ENCODE measurements at places on chromosomes 4 and X. TPM values are rescaled to one million over a fixed set of nuclear protein-coding genes. Genes with fewer than 3 reads are reported as not detected.

DNA sequence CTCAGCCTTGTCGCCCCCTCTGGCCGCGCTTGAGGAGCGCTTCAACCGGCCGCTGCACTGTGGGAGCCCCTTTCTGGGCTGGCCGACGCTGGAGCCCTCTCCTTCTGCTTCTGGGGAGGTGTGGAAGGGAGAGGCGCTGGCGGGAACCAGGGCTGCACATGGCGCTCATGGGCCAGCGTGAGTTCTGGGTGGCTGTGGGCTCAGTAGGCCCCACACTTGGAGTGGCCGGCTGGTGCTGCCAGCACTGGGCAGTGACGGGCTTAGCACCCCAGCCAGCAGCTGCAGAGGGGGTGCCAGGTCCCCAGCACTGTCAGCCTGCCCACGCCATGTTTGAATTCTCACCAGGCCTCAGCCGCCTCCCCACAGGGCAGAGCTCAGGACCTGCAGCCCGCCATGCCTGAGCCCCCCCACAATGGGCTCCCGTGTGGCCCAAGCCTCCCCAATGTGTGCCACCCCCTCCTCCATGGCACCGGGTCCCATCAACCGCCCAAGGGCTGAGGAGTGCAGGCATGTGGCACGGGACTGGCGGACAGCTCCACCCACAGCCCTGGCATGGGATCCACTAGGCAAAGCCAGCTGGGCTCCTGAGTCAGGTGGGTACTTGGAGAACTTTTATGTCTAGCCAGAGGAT lies 615.2 kb downstream of the TRIML1 start:
- no peak for DNase-seq

- no peak for DNase-seq
These were observed 161.9 kb upstream of the GPRIN3 start for GRCh38 chr4:89469516-89469915.

DNA sequence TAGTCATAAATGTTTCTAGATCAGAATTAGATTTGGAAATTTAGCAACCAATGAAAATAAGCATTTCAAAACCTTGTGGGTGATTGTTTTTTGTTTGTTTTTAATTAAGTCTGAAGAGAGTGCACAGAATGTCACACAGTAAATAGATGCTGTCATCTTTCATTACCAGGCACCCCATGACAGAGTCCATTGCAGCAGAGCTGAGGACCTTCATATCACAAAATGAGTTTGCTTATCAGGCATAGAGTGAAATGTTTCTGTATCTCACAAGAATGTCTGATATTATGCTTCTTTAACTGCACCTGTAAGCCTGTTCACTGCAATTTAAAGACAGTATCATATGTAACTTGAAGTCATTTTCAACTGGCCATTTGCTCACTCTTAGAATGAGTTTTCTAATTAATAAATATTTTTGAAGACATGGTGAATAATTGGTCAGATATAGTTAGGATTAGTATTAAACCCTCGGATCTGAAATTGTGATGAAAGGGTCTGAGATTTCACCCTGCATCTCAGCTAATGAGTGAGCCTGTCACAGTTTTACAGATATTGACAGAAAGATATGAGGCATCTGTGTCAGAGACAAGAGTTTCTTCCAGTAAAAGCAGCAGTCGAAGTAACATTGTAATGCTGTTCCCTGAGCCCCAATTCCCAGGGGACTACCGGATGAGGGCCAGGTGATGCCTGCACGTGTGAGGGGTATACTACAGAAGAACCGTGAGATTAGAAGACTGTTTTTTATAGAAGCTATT lies 416.4 kb downstream of the CCSER1 start:
- DNase-seq: no peak

DNA sequence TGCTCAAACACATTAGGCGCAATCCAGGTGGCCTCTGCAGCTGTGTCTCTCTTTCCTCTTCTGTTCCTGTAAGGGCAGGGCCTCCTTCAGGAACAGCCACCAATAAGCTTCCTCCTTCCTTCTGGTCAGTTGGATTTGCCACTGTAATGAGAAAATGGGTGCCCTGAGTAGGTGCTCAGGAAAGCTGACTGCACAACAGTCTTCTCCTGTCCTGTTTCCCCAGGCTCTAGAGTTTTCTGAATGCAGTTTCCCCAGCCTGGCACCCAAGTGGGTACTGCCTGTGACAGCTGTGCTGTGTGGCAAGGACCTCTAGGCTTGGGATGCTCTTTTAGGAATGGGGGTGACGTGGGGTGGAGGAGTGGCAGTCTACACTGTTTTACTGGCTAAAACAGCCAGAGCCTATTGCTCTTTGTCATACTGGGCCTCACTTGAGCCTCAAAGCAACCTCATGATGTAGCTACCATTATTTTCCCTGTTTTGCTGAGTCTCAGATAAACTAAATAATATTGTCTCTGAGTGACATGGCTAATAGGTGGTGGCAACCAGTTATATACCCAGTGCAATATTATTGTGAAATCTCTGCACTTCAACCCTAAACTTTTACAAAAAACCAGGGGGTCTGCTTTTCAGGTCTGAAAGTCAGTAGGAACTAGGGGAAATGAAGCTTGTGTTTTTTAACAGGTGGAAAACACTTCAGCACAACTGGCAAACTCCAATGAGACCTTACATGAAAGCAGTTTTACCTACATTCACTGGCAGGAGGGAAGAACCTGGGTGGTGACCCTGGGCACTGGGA lies 1.2 kb downstream of the CXCL2 start:
- no peak for DNase-seq

DNA sequence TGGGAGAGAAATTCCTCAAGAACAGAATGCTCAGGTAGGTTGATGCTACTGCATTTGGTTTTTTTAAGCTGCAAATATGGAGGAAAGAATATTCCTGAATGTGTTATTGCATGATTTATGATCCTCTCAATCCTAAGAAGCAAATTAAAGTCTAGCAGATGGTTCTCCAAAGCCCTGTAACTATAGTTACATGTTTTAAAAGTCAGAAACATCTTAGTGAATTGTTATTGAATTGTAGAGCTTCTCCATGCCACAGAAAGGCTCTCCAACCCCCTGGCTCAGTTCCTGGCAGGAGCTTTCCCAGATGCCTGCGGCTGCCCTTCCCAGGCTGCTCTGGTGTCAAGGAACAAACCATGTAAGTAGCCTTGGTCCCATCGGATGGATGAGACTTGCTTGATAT lies 227.8 kb upstream of the GATB start:
- no peak for DNase-seq

DNA sequence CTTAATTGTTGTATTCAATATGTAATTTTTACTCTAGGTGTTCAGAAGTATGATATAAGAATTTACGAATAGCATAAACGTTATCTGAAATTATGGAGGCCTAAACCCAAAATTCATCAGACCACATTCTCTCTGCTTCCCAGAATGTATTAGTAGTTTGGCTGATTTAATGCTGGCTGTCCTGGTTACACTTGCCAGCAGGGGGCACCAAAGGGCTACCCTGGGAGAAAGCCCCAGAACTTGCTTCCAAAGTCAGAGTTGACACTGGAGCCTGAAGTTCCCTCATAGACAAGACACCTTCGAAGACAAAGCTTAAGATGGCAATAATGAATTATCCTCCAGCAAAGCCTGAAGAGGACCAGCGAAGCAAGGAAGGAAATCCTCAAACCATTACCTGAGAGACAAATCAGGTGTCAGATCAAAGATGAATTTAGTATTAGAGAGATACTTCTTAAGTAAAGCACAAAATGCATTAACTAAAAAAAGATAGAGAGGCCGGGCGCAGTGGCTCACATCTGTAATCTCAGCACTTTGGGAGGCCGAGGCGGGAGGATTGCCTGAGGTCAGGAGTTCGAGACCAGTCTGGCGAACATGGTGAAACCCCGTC lies 11.3 kb upstream of the ANOS1 start:
- DNase-seq: no peak

GRCh38 chrX:103886624-103887023 lies 54.6 kb upstream of the RAB9B start:
- no peak for DNase-seq

DNA sequence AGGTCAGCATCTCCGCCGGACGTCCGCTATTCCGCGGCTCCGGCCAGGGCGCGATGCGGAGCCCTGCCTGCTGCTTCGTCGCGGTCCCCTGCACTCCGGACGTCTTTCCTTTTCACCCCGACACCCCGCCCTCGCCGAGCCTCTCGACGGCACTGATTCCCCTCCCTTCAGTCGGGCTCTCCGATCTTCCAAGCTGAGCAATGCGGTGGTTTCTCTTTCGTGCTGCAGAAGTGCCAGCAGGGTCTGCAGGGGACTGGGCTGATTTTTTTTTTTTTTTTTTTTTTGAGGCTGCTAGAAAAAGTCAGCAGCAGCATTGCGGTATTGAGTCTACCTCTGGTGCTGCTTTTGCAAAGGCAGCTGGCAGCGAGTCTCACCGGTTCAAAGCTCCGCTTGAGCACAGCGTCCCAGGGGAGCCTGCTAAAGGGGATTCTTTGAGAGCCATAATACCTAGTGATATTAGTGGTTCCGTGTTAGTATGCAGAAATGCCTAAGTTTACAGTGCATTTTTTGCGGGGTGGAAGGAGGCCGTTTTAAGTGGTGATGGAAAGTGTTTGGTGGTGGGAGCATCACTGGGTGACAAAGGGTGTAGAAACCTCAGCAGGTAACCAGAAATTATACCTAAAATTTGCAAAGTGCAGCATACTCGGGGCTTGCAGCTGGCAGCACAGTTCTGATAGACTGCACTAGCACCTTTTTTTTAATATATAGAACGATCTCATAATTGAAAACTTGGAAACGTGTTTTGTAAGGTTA lies 969 bp downstream of the STIM2 start:
- DNase-seq: peak; percentile 86

DNA sequence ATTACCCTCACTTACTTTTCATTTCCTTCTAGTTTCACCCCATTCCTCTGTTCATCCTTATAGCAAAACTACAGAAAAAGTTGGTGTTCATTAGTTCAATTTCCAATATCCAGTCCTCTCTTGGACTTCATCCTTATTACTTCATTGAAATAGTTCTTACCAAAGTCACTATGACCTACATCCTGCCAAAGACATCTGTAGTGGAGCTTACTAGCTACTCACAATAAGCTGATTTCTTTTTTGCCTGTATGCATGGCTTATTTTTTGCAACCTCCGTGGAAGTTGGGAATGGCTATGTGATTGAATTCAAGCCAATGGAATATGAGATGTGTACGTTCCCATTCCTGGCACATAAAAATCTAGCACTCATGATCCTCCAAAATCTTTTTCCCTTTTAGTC lies 4.6 kb upstream of the CDKL2 start:
- DNase-seq: no peak

- no peak for DNase-seq
These were observed 42.3 kb upstream of the ANK2 start for GRCh38 chr4:113007151-113007550.

GRCh38 chr4:93749292-93749761 lies 79.2 kb upstream of the ATOH1 start:
- DNase-seq: no peak

- no peak for DNase-seq
These were observed 185.6 kb downstream of the IQCM start for GRCh38 chr4:149630064-149630463.

- no peak for DNase-seq
These were observed 385.2 kb downstream of the GASK1B start for GRCh38 chr4:157787618-157788017.

- DNase-seq: no peak
These were observed 89.0 kb upstream of the STOX2 start for GRCh38 chr4:183816077-183816476.

DNA sequence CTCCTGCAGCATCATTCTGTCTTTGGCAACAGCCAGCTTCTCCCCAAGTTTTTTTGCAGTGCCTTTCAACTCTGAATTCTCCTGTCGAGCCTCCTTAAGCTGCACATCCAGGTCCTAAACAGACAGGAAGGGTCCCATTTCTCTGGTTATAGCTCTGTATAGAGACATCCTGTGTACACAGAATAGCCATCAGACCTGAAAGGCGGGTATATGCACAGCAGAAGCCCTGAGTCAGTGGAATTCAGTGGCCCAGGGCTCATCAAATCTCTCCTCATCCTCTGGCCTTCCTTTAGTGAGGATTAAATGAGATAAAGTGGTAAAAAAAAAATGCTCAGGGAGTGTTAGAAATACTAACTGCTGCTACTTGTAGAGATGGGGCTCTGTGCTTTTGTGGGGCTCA lies 73.8 kb downstream of the FAM184B start:
- no peak for DNase-seq

- DNase-seq: no peak
These were observed 405.4 kb downstream of the IL15 start for GRCh38 chr4:142041788-142042187.

DNA sequence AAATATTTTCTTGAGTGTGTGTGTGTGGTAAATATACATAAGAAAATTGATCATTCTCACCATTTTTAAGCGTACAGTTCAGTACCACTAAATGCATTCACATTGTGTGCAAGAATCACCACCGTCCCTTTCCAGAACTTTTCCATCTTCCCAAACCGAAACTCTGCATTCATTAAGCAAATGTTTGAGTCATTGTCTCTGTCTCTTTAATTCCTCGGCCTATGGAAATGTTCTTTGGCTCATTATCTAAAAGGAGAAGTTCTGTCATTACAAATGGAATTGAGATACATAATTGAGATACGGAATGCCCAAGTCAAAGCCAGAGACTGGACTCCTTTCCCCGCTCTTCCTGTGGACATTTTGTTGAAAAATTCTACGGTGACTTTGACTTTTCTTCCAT lies 168.9 kb downstream of the DCLK2 start:
- no peak for DNase-seq

DNA sequence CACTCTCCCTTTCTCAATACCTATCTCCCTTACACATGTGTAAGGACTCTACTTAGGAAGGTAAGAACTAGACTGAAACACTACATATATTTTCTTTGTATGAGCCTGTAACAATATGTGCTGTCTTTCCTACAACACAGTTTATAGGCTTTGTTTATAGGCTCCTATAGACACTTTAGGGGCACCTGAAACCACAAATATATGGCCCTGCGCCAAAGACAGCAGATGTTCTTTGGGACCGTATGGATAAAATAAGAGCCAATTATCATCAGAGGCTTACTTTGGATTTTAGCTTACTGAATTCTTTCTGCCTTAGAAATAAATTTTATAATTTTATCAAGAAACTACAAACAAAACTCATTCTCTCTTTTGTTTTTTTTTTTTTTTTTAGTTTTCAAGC lies 16.6 kb upstream of the CXCL3 start:
- DNase-seq: no peak

DNA sequence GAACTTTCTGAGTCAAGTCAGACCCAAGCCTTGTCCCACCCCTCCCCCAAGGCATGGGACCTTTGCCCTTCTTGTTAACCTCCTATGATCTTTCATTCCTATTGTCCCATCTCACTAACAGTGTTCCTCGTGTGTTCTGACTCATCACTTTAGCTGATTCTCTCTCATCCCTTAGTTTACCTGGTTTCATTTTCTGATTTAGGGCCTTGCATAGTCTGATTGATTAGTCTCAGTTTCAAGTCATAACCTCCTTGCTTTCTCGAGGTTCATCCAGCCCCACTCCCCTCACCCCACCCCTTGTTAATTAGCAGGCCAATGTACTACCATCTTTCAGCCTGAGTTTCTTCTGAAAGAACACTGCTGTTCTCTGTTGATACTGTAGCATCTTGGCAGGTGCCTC lies 517.4 kb downstream of the RPA4 start:
- no peak for DNase-seq

Gene MAGEC3
- total RNA-seq: not detected

Gene SSX2B
- total RNA-seq: not detected

Gene PLCXD1
- total RNA-seq: 2.9 TPM

Gene RPS6KA6
- 3.2 TPM for total RNA-seq

Gene FSTL5
- total RNA-seq: 1.8 TPM

Gene XK
- 22.1 TPM for total RNA-seq

Gene LYAR
- 18.2 TPM for total RNA-seq

Gene DRD5
- 0.54 TPM for total RNA-seq

All from sigmoid colon (tissue), 7 donors.